ENCODE measurements at places on chromosomes 12 and 14.
A peak's percentile ranks its signal among the peaks of the same experiment; 100 is the strongest.

DNA sequence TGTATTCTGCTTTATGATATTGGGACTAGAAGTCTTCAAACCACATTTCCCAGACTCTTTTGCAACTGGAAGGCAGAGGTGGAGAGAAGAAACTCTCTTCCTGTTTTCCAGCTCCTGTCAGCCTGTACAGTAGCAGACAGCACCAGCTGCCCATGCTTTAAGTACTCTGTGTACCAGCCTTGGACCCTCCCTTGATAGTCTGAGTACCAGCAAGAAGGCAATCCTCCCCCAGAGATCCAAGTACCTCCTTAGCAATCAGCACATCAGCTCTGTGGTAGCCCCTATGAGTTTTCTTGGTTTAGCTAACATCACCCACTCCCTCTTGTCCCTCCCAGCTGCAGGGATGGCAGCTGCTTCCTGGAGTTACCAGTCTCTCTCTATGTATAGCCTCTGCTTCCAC lies 56.3 kb downstream of the STXBP6 start:
- DNase-seq = no peak

DNA sequence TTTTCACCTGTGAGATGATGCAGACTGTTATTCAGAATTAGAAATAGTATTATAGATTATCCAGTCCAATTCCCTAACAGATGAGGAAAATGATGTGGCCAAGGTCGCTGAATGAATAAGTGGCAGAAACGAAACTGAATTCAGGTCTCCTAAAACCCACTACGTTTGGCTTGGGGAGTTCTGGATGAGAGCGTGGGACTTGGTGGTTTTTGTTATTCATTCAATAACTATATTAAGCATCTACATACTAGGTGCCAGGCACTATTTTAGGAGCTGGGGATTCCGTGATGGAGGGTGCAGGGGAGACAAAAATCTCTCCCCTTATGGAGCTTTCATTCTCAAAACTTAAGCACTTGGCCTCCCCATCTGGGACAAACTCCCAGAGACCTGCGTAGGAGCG lies 813 bp upstream of the CCDC184 start:
- DNase-seq = no peak

DNA sequence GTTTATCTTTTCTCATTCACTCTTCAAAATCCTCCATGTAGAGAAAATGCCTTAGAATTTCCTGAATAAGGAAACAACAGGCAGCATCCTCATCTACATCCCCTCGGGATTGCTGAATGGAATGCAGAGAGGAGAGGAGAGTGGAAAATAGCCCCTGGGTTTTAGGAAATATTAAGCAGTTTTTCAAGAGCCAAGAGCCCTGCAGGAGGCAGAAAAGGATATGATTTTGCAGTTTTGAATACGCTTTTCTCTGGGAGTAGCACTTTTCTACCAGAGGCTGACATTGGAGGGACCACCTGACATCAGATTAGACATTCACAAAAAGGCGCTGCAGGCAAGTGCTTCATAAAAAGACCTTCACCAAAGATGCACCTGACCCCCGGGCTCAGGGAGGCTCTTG lies 362.2 kb upstream of the SFSWAP start:
- no peak for DNase-seq

DNA sequence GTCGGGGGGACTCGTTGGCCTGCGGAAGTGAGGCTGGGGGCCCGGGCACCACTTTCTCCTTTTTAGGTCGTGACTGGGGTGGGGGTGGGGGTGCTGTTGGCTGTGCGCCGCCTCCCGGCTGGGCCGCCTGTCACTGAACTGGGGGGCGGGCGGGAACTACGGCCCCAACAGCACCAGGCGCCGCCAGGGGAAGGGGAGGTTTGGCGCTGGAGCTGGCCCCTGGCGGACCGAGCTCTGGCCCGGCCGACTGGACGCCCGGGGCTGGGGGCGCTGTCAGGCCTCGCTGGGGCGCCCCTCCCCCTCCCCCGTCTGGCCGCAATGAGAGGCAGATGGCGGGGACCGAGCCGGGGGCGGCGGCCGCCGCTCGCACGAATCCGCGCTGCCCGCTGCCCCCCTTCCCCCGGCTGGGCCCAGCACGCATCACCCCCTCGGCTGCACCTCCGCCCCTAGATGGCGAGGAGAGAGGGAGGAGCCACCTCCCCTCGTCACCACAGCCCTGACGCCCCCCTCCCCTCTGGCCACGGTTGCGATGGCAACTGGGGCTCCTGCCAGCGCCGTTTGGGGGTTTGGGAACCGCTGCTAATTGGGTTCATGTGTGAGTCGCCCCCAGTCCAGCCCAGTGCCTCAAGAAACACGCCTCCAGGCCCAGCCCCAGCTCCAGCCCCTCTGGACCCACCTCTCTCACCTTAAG lies 723 bp downstream of the NFATC4 start:
- no peak for DNase-seq

DNA sequence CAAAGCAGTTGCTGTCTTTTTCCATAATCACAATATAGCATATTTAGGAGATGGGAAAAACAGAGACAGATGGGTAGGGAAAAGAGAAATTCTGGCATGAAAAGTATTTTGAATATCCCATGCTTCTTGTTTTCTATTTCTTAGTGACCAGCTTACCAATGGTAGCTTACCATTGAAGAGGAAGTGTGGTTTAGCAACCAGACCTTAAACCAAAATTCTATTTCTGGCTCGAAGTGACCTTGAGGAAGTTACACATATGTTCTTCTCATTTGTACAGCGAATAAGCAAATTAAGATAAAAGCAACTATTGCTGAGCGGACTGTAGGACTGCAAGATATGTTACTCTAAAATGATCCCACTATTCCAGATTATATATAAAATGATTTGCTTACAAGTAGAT lies 82.9 kb downstream of the FGD4 start:
- DNase-seq = no peak

- DNase-seq = no peak
Measured at GRCh38 chr14:99327458-99328250, 55.7 kb upstream of the BCL11B start.

DNA sequence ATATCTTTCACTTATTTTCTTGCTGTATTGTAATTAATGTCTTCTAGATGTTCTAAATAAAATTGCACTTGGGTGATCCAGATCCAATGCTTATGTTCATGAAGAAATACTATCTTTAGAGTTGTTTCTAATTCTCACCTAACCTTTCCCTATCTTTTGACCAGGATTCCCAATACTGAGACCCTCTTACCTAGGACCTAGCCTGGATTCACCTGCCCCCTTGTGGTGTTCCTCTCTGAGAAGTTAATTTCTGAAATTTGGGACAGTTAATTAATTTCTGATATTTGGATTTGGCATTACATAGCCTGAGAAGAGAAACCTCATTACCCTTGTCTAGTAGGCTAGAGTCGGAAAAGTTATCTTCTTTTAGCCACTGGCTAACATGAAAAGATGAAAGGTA lies 29.5 kb downstream of the FOXA1 start:
- no peak for DNase-seq

DNA sequence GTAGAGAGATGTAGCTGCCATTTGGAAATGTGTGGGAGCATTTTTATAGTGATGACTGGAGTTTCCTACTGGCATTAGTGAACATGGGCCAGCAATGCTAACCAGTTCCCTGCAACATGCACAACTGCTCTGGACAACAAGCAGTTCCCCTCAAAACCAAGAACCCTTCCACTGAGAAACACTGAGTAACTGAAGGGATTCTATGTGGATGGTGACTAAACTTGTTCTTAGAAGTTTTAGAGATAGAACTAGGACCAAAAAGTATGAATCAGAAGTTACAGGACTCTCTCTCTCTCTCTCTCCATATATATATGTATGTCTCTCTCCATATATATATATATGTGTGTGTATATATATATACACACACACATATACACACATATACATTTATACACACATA lies 7.9 kb downstream of the SERPINA10 start:
- DNase-seq = no peak

DNA sequence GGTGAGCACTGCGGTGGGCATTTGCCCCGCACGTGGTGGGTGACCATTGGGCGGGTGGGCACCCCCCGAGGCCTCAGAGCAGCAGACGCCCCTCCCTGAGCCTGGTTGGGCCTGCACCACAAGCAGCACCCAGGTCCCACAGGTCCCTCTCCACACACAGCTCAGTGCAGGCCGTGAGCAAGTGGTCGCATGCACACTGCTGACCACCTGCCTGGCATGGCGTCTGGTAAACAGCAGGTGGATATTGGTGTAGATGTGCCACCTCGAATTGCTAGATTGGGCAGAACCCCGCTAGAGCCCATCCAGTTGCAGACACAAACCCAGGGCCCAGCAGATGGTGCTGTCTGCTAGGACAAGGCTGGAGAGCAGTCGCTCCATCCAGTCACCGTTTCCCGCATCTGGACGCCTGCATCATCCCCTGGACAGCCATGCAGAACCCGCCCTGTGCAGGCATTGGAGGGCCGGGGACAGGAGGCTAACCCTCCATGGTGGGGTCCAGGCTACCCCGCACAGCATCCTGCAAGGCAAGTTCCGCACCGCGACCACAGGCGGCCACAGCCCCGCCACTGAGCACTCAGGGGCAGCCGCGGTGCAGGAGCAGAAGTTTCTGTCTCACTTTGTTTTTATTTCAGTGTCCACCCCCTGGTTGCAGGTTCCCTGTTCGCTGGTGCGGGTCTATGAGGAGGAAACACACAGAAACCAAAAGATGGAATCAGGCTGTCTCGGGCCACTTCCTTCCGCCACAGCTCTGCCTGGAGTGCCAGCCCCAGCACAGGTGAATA lies 45.6 kb upstream of the RIMBP2 start:
- peak; percentile 36 for DNase-seq

DNA sequence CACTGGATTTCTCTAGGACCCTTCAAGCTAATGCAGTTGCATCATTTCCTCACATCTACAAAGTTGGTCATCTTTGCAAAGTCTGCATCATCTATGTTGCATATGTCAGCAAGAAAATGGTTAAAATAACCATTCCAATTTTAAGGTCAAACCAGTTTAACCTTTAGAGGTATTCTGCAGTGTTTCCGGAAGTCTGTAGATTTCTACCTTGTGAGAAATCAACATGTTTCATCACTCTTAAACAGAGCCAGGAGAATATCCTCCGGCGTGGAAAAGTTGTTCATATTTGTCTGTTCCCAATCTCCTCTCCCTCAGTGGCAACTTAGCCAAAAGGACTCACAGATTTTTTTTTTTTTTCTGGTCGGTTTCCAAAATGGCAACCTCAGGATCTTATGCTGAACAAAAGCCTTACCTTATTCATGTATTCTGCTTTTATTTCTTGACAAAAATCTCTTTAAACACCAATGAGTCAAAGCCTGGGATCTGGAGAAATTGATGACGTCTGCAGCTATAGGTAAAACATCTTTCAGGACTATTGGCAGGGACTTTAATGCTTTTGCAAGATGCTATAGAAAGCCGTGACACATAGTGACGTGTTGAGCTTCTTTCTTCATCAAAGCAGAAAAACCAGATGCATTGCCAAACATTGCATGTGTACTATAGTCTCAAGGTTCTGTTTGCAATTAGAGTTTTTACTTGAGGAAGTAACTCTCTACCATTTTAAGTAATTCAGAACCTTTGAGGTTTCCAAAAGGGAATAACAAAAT lies 16.0 kb upstream of the CDK17 start:
- DNase-seq = no peak

- DNase-seq = no peak
Measured at GRCh38 chr12:14948672-14949071, 10.3 kb upstream of the ERP27 start.

DNA sequence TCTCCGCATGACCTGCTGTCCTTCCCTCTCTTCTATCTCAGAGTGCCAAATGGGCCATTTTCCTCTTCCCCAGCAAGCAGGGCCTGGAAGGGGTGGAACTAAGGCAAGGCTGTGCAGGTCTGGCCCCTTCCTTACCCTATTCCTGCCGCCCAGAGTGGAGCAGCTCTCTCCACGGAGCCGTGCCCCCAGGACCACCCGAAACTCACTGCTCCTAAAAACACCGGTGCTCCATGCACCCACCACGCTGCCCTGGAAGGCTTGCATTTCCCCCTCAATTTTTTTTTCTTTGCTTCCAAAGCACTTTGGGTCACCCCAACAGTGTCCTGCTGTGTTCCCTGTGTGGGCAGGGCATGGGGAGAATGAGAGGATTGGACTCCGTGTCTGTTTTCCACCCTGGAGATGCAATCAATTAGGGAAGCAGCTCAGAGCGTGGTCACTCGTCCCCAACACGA lies 48.5 kb upstream of the MEG3 start:
- no peak for DNase-seq

DNA sequence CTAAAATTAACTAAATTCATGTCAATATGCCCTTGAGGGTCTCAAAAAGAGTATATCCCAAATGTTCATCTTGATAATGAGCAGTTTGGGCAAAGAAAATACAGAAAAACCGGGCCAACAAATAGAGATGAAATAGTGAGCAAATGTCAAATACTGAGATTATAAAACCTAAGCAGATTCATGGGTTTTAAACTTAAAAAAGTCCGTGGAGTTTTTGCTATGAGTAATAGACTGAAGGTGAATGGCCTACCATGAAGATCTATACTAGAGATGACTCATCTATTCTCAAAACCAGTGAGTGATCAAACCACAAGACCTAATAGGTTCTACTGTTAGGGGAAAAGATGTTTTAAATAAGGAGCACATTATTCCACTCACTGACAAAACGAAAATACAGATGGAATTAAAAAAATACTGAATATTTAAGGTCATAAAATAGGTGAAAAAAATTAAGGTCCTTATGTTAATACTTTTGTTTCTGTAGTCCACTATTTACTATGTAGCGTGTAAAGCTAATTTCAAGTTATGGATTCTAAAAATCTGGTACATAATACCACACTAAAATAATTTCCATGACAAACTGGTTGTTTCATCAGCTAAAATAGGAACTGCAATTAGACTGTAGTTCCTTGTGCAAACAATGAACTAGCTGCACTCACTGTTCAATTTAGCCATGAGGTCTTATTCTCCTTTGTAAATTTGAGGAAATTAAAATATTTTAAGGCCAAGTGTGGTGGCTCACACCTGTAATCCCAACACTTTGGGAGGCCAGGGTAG lies 5.0 kb downstream of the HNRNPC start:
- no peak for DNase-seq

- DNase-seq = no peak
Measured at GRCh38 chr12:130482448-130482847, 144.8 kb downstream of the PIWIL1 start.

DNA sequence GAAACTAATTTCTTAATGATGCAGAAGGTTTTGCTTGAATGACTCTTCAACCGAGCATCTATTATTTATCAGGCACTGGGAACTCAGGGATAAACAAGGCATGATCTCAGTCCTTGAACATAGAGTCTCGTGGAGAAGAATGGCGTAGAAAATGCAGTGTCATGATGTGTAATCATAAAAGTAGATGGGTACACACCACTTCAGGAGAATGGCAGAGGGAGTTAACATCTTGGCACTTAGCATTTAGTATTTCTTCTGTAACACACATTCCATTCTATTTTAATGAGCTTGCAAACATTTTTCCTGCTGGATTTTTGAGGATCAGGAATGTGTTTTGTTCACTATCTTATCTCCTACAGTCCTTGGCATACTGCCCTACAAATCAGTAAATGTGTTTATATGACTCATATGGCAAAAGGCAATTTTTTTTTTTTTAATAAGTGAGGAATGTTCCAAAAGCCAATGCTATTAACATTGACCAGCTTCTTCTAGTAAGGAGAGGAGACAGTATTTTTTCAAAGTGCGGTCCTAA lies 3.8 kb downstream of the TXNRD1 start:
- DNase-seq = no peak

GRCh38 chr14:55412676-55413075 lies 1.0 kb upstream of the ATG14 start:
- no peak for DNase-seq

Measured in stimulated activated CD4-positive, alpha-beta T cell treated with anti-CD3 and anti-CD28 coated beads, TNF-alpha, amount 100 ng/mL, for 4 hours (primary cell).